NK-92 treated with Interleukin-12 subunit alpha and Interleukin-12 subunit beta, amount 100 ng/mL, for 24 hours (cell line): ENCODE measurements at places on chromosomes 5 and 9.
A peak's percentile ranks its signal among the peaks of the same experiment; 100 is the strongest.

DNA sequence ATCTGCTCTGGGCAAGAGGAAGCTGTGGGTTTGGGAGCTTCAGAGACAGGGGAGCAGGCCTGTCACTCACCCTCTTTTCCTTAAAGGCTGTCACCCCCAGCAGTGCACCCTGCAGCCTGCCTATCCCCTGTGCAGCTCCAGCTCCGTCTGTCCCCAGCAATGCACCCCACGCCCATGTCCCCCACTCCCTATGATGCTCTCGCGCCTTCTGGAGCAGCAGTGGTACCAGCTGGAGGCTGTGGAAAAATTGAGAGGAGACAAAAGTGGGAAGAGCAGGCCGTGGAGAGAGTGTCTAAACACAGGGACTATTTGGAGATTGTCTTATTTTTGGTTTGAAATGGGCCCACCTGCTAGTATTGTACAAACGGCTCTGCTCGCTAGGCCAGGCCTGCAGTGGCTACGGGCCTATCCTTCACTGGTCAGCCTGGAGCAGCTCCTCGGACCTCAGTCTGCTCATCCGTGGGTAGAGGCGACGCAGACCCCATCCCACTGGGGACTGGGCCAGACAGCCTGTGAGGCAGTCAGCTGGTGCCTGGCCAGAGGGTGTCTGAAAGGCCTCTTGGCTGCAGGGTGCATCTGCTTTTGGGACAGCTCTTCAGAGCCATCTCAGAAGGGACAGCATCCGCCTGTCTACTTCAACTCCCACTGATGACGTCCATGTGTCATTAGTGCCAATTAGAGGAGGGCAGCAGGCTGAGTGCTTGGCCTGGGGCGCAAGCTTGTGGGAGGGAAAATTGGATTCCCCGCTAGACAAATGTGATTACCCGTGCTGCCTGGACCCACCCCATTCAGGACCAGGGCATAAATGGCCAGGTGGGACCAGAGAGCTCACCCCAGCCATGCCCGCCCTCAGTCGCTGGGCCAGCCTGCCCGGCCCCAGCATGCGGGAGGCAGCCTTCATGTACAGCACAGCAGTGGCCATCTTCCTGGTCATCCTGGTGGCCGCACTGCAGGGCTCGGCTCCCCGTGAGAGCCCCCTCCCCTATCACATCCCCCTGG lies at the start of gene DBH:
DBH (plus strand) TSS at position 831 of the 999 bp plus-strand sequence; CDS start at position 840, 9 bp downstream.
- no peak for DNase-seq

DNA sequence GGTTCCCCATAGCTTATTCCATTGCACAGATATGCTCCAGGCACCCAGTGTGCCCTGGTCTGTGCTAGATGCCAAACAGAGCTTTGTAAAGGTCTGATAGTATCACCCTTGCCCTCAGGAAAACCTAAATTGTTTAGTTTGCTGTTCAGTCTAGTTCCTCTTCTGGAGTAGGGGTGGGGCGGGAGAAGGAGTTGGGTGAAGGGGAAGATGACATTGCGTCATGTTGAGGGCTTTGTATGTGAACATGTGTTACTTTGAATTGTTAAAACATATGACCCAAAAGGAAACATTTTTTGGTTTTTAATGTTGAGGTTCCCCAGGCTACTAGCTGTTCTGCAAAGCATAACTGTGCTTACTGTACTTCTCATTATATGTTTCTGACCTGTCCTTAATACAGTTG lies 40.6 kb downstream of the HACD4 start:
- DNase-seq: no peak

- no peak for DNase-seq
Observed at GRCh38 chr9:91900797-91901177, 49.2 kb downstream of the ROR2 start.

DNA sequence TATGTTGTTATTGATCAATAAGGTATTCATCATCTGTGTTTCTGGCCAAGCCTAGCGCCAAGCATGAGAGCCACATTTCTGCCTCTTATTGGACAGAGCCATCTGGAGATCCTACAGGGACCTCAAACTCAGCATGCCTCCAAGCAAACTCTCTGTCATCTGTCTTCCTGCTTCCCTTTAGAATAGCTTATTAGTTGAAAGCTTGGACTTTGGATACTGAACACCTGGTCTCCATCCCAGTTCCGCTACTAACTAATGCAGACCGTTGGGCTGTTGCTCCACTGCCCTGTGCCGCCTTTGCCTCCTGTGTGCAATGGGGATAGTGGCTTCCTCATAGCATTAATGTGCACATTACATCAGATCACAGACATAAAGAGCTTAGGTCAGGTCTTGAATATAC lies 65.5 kb downstream of the MAP1B start:
- DNase-seq: no peak

- no peak for DNase-seq
Observed at GRCh38 chr9:16668734-16669295, 201.7 kb downstream of the BNC2 start.

- DNase-seq: no peak
Observed at GRCh38 chr5:139410993-139411828, 7.3 kb upstream of the SPATA24 start.

- DNase-seq: no peak
Observed at GRCh38 chr9:71634752-71635151, 133.6 kb downstream of the CEMIP2 start.

GRCh38 chr9:89096807-89097206 lies 81.8 kb downstream of the SHC3 start:
- no peak for DNase-seq

- no peak for DNase-seq
Observed at GRCh38 chr9:93664549-93665120, 88.3 kb downstream of the PHF2 start.

DNA sequence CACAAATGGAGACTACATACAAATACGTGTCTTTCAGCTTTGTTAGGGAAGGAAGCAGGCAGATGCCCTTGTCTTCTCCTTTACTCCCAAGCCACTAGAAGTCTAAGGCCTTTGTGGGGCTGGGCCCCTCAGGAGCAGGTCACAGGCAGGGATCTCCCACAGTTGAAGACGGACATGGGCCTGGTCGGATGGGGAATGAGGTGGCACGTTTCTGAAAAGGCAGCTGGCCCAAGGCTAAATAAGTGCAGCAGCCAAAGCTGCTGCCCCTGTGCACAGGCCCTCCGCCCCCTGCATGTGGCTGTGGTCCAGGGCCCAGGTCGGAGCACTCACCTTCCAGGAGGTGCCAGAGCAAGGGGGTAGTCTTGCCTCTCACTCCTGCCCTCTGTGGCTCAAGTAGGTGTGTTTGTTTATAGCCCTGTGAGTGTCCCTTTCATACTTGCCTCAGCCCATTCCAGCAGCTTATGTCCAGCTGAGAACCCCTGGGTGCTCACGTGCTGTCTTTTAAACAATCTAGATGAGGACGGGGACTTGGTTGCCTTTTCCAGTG lies 1.8 kb downstream of the SQSTM1 start:
- no peak for DNase-seq

- DNase-seq: no peak
Observed at GRCh38 chr9:114006155-114006550, 71.9 kb downstream of the AMBP start.

- DNase-seq: peak; percentile 15
Observed at GRCh38 chr5:72818866-72819534, 2.5 kb downstream of the TNPO1 start.

DNA sequence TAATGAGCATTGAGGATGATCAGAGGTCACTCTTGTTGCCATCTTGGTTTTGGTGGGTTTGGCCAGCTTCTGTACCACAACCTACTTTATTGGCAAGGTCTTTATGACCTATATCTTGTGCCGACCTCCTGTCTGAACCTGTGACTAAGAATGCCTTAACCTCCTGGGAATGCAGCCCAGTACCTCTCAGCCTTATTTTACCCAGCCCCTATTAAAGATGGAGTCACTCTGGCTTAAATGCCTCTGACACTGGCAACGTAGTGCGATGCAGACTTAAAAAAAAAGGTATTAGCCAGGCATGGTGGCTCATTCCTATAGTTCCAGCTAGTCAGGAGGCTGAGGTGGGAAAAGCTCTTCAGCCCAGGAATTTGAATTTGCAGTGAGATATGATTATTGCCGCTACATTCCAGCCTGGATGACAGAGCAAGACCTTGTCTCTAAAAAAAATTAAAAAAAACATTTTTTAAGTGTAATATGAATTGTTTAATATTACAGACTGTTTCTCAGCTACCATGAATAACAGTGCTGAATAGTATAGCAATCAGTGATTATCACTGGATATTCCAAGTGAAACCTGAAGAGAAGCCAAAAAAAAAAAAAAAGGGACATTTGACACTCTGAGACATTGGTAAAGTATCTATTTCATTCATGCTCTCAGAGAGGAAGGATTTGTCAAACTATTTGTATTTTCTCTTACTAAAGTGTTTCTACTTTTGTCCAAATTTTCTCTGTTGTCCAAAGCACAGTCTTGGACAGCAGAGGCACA lies 18.3 kb upstream of the STOM start:
- DNase-seq: no peak

- no peak for DNase-seq
Observed at GRCh38 chr9:37105234-37105633, 15.1 kb upstream of the ZCCHC7 start.

GRCh38 chr9:132866898-132867297 lies 11.2 kb downstream of the AK8 start:
- DNase-seq: no peak

GRCh38 chr5:135332519-135333150 lies 66.4 kb downstream of the MACROH2A1 start:
- DNase-seq: no peak

GRCh38 chr9:78133751-78134150 lies 102.1 kb upstream of the CEP78 start:
- DNase-seq: peak; percentile 14

- no peak for DNase-seq
Observed at GRCh38 chr5:161373345-161373707, 173.2 kb downstream of the GABRB2 start.

- DNase-seq: no peak
Observed at GRCh38 chr9:94912700-94913249, 186.3 kb downstream of the AOPEP start.

GRCh38 chr9:123724211-123724796 lies 205.6 kb downstream of the DENND1A start:
- DNase-seq: no peak

GRCh38 chr9:38208206-38208901 lies 139.3 kb upstream of the SHB start:
- DNase-seq: no peak

GRCh38 chr5:133839721-133840120 lies 128.7 kb downstream of the C5orf15 start:
- no peak for DNase-seq

DNA sequence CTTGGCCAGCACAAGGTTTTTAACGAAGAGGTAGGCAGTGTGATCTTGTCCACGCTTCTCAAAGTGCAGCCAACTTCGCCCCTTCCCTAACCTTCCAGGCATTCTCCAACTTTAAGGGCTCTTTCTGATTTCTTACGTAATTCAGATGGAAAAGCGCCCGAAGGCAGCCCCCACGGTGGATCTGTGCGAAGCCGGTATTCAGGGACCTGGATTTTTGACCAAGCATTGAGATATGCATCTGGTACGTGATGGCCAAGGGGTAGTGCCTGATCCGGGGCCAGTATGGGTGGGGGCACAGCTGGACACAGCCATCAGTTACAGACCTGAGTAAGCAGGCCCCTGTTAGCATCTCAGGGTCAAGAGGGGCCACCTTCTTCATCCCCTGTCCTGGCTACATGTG lies 80.0 kb downstream of the AMBP start:
- DNase-seq: no peak

- DNase-seq: no peak
Observed at GRCh38 chr5:151084363-151084762, 3.5 kb upstream of the TNIP1 start.

DNA sequence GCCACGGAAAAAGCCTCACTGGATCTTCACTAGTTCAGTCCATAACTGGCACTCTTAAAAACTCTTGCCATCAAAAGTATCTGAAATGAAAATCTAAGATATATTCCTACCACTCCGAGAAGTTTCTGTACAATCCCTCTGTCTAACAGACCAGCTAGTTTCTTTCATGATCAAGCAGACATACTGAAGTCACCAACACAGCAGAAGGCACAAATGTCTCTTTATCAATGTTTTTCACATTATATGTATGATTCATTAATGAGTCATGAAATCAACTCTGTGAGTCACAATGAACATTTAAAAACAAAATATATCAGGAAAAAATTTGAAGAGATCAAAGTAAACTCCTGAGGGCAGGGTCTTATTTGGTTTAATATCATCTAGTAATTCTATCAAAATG lies 50.8 kb downstream of the F2R start:
- no peak for DNase-seq

- DNase-seq: no peak
Observed at GRCh38 chr5:167030500-167031120, 1260.8 kb upstream of the WWC1 start.

DNA sequence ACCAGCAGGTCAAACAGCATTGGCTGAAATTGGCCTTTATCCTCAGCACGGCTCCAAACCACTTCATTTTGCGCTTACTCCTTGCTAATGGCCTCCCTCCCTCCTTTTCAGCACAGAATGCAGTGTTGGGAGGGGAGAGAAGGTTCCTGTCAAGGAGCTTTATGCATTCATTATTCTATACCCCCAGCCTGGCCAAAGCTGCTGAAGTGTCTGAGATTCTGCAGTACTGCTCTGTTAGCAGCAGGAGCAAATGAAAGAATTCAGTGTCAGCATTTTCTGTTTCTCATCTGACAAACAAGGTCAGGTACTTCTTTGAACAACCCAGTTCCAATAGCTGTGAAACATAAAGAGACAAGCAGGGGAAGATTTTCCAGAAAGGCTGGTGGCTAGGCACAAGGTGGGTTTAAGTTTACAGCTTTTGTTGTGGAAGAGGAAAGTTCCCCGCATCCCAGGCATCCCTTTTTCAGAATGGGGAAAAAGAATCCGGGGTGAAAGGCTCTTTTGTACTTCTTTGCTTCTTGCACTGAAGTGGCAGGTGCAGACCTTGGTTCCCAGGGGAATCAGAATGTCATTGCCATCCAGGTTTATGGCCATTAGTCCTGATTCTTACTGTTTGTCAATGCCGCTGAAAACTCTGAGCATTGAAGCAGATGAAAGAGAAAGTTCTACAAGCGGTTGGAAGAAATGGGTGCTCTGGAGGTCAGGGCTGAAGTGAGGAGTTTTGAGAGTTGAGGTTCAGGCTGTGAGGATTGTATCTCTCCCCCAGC lies 109.3 kb upstream of the APC start:
- no peak for DNase-seq
